Activated gamma-delta T cell treated with anti-CD3 and anti-CD28 coated beads, Interleukin-2, amount 50 U/mL, for 16 hours (primary cell): ENCODE measurements at places on chromosomes 7 and 10.

DNA sequence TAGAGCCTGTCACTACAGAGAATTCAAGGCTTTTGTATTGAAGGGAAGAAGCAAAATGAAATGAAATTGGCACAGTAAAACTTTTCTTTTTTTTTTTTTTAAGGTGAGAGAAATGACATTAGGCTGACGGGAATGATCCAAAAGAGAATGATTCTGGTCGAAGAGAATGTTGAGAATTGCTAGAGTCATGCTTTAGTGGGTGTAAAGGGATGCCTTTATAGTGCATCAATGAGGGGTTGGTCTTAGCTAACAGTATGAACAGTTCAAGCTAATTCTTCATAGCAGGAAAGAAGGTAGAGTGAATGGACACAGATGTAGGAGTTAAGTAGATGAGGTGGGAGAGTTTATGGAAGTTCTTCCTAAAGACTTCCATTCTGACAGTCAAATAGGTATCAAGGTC, 32.3 kb upstream of the LSM8 start:
- DNase-seq = no peak

DNA sequence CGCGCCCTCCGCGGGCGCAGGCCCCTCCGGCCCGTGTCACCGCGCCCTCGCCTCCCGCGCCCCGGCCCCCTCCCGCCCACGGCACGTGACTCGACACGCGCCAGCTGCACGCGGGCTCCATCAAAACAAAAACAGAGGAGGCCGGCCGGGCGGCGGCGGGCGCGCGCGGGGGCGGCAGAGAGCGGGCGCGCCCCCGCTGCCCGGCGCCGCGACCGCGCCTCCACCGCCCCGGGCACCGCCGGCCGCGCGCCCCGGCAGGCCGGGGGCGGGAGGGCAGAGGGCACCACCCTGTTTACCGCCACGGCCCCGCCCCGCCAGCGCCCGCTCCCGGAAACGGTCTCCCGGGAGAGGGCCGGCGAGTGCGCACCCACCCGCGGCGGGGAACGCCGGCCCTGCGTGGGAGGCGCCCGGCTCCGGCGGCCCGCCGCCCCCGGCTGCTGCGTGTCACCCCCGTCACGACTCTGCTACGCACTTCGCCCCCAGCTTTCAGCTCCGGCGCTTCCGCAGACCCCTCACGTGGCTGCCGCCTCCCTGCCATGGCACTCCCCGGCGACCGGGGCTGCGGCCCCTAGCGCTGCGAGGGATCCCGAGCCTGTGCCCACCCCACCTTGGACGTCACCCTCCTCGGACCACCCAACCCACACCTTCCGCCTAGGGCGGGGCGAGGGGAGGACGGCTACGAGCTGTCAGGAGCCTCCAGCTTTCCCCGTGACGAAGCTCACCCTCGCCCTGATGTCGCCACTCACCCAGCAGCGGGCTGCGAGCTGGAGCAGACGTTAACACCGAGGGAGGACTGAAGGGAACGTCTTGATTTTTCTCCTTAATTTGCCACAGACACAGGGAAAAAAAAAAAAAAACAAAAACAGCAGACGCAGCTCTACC, 221.6 kb upstream of the MKLN1 start:
- DNase-seq = peak; percentile 76

GRCh38 chr10:11093771-11094736, 76.4 kb downstream of the CELF2 start:
- no peak for DNase-seq

DNA sequence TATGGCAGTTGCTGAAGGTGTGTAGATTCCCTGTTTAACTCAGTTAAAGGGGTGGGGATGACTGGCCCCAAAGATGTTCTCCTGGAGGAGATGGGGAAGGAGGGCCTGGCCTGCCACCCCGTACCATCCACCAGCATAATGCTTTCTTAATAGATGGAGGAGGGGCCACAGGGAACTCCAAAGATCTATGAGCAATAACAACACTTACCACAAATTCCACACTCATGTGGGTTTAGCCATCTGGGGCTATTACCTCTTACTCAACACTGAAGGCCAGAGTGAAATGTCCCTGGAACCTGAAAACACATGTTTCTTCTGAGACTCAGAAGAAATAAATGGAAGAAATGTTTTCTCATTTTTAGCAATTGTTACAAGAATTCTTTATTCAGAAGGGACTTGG, 259.0 kb downstream of the CXCL12 start:
- DNase-seq = no peak

- DNase-seq = no peak
These were observed 1270.2 kb upstream of the SORCS1 start for GRCh38 chr10:108434559-108435252.

DNA sequence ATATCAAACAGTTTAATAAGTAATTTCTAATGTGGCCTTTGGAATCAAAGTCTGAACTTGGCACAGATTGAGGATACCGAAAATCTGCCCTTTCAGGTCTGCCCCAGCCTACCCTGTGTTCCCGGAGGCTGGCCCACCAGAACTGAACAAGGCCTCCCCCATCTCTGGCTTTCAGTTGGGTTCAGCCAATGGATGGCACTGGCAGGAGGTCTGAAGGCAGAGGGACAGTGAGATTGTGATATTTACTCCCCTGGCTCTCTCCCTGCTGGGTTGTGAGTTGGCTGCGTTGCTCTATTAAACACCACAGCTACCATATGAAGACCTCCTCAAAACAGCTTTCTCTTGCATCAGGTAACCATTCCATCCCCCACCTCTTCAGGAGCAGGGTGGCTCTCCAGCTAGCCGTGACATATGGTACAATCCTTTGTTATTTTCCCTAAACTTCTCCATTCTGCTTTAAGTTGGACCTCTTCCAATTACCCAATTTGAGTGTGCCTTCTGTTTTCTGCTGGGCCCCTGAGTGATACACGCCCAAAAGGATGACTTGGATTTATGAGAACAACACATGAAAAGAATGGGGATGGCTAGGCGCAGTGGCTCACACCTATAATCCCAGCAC, 28.1 kb downstream of the DNMBP start:
- DNase-seq = no peak

DNA sequence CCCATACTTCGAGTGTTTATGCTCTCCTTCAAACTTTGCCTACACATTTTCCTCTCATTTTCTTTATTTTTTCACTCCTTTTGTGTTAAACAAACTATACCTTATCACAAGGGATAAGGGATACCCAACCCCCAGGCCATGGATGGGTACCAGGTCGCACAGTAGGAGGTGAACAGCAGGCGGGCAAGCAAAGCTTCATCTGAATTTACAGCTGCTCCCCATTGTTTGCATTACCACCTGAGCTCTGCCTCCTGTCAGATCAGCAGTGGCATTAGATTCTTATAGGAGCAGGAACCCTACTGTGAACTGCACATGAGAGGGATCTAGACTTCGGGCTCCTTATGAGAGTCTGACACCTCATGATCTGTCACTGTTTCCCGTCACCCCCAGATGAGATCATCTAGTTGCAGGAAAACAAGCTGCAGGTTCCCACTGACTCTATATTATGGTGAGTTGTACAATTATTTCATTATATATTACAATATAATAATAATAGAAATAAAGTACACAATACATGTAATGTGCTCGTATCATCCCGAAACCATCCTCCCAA, 28.5 kb downstream of the ZC3HC1 start:
- DNase-seq = no peak

- no peak for DNase-seq
These were observed 134.4 kb upstream of the LYZL2 start for GRCh38 chr10:30763918-30764317.

DNA sequence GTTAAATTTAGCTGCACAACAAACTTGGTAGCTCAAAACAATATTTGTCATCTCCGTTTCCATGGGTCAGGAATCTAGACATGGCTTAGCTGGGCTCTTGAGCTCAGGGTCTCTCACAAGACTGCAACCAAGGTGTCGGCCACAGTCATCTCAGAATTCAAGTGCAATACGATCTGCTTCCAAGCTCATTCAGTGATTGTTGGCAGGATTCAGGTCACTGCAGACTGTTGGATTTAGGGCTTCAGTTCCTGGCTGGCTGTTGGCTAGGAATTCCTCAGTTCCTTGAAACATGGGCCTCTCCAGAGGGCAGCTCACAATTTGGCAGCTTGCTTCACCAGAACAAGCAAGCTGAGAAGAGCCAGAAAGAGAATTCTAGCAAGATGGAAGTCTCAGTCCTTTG, 17.5 kb upstream of the CHST3 start:
- DNase-seq = no peak

DNA sequence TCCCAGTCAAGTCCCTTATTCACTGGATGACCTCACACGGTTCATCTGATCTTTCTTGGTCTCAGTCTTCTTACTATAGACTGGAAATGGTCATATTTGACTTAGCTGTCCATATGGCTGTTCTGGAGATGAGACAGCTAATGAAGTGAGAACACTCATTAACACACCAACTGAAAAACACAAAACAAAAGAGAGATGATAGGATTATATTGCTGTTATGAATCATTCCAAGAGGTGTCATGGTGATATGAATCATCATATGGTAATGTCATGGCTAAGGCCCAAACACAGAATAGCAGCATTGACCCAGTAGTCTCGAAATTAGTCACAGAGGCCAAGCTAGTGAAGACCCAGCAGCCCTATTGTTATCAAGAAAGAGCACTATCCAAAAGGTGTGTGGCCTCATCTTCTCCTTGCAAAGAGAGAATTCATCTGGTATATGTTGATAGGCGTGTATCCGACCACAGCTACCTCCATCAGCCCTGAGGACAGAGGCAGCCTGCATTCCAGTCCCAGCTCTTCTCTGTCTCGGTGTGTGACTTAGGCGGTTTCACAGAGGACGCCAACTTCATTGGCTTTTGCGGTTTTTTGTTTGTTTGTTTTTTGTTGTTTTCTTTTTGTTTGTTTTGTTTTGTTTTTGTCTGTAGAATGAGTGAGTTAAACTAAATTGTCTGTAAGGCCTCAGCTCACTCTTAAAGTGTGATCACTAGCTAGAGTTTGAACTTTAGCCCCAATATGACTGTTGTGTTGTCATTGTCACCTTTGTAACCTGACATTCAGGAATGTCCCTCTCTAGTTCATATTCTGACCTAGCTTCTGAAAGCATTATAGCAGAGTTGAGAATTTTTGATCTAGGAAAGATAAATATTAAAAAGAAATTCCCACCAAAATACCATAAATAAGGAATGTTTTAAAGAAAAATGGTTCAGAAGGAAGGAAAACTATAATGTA, 97.4 kb upstream of the PDCD4 start:
- no peak for DNase-seq

DNA sequence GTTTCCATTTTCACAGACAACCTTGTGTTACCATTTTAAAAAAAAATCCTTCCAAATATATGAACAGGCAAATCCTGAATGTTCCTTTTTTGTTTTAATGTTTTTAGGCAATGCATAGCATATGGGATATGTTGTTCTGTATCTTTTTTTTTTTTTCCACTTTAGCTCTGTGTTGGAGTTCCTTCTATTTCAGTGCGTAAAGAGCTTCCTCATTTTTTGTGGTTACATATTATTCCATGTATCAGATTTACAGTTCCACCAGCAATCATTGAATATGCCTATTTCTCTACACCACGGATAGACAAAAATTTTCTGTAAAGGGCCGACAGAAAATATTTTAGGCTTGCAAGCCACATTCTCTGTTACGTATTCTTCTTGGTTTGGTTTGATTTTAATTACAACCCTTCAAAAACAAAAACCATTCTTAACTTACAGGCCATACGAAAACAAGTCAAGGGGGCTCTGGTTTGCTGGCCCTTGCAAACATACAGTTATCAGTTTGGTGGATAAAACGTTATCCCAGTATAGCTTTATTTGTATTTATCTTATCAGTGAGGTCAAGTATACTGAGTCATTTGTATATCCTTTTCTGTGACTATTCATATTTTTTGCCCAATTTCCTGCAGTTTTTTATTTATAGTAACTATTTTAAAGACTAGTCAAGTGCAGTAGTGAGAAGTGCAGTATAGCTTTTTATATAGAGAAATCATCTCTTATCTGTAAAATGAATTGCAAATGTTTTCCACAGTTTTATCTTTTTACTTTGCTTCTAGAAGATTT, 55.7 kb downstream of the RALA start:
- DNase-seq = no peak

- no peak for DNase-seq
These were observed 721.5 kb downstream of the GRID1 start for GRCh38 chr10:85645053-85645452.

- no peak for DNase-seq
These were observed 84.2 kb downstream of the FANK1 start for GRCh38 chr10:125980521-125981035.

GRCh38 chr10:52999258-52999657, 226.7 kb upstream of the MBL2 start:
- no peak for DNase-seq

- DNase-seq = no peak
These were observed 314.2 kb upstream of the GNAI1 start for GRCh38 chr7:79820387-79820786.

DNA sequence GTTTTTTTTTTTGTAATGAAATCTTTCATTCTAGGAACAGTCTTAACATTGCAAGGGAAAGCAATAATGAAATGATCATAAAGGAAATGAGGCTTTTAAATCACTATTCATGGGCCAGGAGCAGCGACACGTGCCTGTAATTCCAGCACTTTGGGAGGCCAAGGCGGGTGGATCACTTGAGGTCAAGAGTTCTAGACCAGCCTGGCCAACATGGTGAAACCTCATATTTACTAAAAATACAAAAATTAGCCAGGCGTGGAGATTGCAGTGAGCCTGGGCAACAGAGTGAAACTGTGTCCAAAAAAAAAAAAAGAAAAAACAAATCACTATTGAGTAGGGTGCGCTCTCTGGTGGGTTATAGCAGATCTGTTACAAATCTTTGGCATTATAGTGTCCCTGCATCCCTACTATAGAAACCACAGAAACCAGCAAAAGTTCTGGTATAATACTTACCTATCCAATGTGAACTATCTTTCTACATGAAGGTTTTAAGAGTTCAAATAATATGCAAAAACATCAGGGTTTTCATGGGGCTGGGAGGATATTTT, 72.1 kb downstream of the GLI3 start:
- no peak for DNase-seq

GRCh38 chr10:111481866-111482265, 405.0 kb downstream of the ADRA2A start:
- DNase-seq = no peak

- DNase-seq = no peak
These were observed 155.1 kb upstream of the FZD8 start for GRCh38 chr10:35797187-35797586.

DNA sequence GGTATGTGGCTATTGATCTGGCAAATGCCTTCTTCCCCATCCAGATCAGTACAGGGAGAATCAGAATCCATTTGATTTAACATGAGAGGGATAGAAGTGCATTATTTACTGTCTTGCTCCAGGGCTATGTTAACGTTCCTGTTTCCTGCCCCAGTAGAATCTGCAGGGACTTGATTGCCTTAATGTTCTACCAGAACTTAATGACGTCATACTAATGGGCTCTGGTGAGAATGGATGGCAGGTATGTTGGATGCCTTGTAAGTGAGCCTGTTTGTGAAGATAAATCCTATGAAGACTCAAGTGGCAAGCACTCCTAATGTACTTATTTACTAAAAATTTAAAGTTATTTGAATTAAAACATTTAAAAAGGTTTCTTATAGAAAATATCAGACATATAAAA, 44.5 kb upstream of the CHCHD3 start:
- no peak for DNase-seq

GRCh38 chr10:17626656-17627055, 9.5 kb upstream of the HACD1 start:
- DNase-seq = no peak

GRCh38 chr7:32761451-32762205, 129.9 kb downstream of the KBTBD2 start:
- DNase-seq = no peak

GRCh38 chr7:92520024-92520423, 8.3 kb downstream of the PEX1 start:
- DNase-seq = no peak

GRCh38 chr10:104796823-104797222, 155.7 kb downstream of the SORCS3 start:
- no peak for DNase-seq
